ENCODE measurements at places on chromosomes 4 and X.

- DNase-seq = no peak
Observed at GRCh38 chr4:65698631-65699030, 28.3 kb upstream of the EPHA5 start.

DNA sequence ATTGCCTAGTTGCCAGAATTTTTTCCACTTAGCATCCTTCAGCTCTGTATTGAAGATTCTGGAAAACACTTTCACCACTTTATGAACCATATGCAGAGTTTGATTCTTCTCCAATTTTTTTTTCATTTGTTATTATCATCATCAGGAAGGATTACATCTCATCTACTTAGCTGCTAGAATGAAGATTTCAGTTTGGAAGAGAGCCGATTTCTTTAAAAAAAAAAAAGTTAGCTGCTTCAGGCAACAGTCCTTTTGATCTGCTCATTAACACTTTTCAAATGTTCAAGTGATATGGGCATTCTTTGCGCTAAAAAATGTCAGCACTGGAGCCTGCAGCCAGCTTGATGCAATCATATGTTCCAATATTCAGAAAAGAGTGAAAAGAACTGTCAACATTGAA is 76.2 kb downstream of the ANTXR2 start:
- no peak for DNase-seq

GRCh38 chrX:20067709-20068561 is 48.8 kb downstream of the MAP7D2 start:
- DNase-seq = no peak

DNA sequence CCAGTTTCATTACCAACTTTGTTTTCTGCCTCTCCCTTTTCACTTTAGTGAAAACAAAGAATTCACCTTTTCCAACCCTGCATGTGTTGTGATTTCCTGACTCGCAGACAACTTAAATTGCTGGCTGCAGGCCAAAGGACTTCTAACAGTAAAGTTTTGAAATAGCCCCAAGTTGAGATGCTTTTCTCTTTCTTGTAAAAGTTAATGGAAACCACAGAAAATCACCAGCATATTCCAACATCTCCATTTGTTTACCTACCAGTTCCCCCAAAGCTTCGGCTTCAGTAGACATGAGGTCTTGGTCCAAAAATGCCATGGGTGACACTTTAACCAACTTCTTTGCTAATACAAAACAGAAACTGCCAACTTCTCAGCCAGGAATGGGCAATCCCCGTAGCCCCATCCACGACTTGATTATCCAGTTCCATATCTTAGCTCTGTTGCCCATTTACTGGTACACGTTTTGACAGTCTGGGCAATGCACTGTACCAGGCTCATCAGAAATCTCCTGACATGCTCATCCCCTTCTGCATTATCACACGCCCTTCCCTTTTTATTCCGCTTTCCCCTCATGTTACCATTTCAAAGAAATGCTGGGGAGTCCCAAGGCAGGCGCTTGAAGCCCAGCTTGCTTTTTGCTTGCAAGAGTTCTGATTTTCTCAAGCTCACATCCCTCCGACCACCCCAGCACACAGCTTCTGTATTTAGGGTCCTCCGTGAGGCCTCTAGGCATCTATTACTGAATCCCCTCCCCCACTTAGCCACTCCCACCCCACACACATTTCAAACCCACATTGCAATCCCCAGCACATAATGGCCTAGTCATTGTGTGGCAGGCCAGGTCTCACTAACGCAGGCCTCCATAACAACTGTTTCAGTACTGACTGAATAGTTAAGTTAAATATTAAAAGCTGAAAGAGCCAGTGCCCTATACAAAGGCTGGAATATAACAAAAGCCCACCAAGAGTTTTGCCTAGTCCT is 137.9 kb upstream of the S100G start:
- DNase-seq = no peak

- DNase-seq = no peak
Observed at GRCh38 chr4:146275370-146275769, 61.0 kb downstream of the REELD1 start.

DNA sequence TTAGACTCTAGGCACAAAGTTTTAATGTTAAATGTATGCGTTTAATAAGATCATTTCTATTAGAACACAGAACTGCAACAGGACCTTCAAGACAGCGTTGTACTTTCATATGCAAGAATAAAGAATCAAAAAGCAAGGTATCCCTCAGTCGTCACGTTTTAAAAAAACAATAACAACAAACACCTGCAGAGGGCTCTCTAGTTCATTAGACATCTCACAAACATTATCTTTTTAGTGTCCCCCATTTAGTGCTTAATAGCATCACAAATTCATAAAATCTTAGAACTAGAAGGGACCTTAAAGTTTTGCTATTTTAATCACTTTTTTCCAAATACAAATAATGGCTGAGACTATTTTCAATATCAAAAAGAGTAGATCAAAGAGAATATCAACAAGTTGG is 236.6 kb downstream of the DCHS2 start:
- no peak for DNase-seq

- no peak for DNase-seq
Observed at GRCh38 chr4:14943749-14944148, 58.5 kb upstream of the CPEB2 start.

GRCh38 chr4:23911675-23912455 is 22.0 kb upstream of the PPARGC1A start:
- no peak for DNase-seq

DNA sequence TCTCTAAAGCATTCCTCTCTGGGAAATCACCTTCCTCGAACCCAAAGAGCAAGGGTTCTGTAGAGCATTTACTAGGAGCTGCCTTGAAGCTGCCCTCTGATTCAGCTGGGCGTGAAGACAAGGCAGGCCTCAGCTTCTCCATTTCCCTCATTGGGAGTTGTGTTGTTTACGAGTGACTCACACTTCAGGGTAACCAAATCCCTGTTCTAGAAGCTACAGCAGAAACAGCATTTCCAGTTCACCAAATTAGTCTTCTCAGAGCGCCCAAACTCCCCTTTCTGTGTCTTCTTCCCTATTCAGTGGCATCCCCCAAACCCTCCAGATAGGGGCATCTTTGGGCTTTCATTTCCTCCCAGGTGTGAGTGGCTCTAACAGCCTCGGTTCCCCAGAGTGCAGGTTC is 863 bp upstream of the XPNPEP2 start:
- DNase-seq = no peak

Data from osteocyte (in vitro differentiated cells).